ENCODE measurements at places on chromosomes 5 and 9.

DNA sequence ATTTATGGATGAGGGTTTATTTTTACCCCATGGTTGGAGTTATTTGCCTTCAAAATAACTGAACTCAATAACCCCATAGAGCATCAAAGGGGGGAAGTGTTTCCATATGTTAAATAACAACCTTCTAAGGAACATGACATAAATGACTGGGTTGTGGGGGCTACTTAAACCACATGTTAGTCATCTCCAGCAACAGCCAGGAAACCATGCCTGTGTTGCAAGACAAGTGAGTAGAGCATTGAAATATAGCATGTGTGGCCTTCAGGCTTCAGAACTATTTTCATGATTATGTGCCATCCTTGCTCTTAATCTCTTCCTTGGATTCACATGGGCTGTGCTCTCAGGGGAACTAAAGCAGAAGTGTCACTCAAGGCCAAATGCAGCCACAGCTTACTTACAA, 431.2 kb downstream of the AGTPBP1 start:
- no peak for DNase-seq

DNA sequence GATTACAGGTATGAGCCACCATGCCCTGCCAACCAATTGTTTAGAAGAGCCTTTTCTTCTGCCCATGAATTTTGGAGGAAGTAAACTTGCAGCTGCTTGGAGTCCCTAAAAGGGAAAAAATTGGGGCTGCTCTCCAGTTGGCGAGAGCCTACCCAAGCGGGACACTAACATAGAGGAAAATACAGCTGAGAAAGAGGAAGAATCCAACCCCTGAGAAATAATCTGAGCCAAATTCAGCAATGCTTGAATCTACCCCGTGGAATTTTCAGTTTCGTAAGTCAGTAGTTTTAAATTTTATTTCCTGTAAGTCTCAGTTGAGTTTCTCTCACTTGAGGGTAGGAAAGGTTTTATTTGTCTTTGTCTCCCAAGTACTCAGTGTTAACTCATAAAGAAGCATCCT, 30.4 kb upstream of the UBTD2 start:
- no peak for DNase-seq

DNA sequence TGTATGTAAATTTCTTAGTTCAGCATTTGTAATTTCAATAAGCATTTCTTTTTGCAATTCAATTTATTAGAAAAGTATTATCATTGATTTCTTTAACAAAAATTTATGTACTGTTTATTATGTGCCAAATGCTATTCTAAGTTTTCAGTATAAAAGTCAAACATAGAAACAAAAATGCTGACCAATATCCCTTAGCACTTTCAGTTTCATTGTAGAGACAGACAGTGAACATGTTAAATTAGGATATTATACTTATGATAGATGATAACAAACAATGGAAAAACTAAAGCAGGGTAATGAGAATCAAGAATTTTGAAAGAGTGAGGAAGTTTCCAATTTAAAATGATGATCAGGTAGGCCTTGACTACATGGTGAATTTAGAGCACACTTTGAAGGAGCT, 1106.0 kb downstream of the TAF11L14 start:
- DNase-seq: no peak

- DNase-seq: no peak
Measured at GRCh38 chr5:107773479-107773878, 102.7 kb upstream of the EFNA5 start.

DNA sequence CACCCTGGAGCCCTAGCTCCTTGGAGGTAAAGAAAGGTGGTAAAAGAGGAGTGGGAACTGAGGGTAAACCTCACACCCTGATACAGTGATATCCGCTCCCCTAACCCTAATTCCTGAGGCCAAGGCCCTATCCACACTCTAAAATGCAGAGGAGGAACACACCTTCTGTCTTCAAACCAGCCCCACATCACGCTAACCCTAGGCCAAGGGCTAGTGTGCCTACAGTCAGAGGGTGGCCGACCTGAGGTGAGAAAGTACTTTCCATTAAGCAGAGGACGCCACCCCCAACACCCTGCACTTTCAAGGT, 590 bp downstream of the HDAC3 start:
- no peak for DNase-seq

DNA sequence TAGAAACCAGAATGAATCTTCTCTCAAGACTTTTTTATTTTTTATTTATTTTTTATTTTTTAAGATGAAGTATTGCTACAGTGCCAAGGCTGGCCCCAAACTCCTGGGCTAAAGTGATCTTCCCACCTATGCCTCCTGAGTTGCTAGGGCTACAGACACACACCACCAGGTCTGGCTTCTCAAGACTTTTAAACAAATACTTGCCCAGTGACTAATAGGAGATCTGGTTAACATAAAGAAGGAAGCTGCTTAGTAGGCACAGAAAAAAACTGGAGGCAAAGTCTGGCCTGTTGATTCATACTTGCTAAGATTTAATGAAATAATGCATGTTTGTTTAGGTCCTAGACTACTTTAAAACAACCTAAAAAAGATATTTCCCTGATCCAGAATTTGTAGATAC, 43.8 kb downstream of the SLC38A9 start:
- DNase-seq: no peak

DNA sequence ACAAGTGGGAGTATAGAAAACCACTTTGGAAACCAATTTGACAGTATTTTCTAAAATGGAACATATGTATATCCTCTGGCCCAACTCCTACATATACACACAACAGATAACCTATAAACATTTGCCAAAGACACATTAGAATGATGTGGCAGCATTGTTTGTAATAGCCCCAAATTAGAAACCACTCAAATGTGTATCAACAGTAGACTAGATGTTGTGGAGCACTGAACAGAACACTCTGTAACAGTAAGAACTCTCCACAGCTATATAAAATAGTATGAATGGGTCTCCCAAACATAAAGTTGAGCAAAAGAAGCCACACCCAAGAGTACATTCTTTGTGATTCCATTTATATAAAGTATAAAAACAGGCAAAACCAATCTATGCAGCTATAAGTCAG, 6.1 kb downstream of the ZNF622 start:
- DNase-seq: no peak

All from uterus (tissue), 4 donors.